Activated CD4-positive, alpha-beta T cell treated with anti-CD3 and anti-CD28 coated beads, Interleukin-2, amount 10 ng/mL, durations not matched to agents 24 days and 14 days (primary cell): ENCODE measurements at places on chromosomes 5 and 9. TPM values are rescaled to one million over a fixed set of nuclear protein-coding genes. Genes with fewer than 3 reads are reported as not detected.

The HAPLN1 gene
- not detected in 2 replicates for total RNA-seq

The FOXD4 gene
- not detected in 2 replicates for total RNA-seq

The FBP1 gene
- not detected in 2 replicates for total RNA-seq

The SLC36A2 gene
- total RNA-seq: not detected in 2 replicates

The HMCN2 gene
- total RNA-seq: not detected in 2 replicates

The CACFD1 gene
- 0.40 and 0.70 TPM in 2 replicates for total RNA-seq

The BBLN gene
- total RNA-seq: 89.3 and 91.4 TPM in 2 replicates
